Retina (tissue), 1 donor: ENCODE measurements at places on chromosomes 7 and 10.
A peak's percentile ranks its signal among the peaks of the same experiment; 100 is the strongest.

DNA sequence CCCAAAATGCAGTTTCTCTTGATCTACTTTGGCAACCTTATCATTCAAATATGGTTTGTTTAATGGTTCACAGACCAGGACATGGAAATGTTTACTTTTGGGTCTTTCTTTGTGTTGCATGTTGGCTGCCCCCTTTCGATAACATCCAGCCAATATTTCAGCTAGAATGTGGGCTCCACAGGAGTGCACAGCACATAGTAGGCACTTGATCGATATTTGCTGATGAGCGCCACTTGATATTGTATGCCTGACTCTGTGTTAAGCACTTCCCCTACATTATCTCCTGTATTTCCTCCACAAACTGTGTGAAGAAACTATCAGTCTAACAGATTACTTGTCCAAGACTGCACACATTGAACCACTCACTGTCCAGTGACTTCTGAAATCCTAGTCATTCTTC is 60.2 kb downstream of the SMURF1 start:
- no peak for DNase-seq

DNA sequence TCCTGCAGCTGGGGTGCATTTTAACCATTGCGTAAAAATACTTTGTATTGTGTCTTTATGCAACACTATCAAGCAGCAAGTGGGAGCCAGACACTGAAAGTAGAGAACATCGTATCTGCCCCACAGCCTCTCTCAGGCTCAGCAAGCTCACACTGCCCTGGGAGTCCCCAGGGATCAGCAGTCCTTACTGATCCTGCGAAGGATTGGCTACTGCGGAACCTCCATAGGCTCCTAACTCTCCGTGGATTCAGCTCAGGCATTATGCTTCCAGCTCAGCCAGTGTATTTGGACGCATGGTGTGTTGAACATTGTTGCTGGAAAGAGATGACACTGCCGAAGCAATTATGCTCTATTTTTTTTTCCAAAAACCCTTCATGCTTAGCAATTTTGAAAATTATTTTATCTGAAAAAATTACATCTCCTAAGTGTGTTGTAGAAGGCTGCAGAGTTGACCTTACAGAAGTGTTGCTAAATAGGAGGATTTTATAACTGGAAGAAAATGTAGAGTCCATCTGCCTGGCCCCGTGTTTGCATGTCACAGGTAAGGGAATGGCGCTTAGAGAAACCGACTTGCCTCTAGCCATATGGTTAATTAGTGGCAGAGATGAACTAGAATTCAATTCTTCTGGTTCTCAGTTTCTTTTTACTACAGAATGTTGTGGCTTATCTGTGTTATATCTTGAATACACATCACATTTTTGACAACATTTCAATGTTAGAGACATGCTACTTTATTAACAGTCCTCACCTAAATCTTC is 276.4 kb upstream of the COBL start:
- DNase-seq = peak; percentile 31

GRCh38 chr7:124686543-124687171 is 78.9 kb downstream of the GPR37 start:
- DNase-seq = no peak

DNA sequence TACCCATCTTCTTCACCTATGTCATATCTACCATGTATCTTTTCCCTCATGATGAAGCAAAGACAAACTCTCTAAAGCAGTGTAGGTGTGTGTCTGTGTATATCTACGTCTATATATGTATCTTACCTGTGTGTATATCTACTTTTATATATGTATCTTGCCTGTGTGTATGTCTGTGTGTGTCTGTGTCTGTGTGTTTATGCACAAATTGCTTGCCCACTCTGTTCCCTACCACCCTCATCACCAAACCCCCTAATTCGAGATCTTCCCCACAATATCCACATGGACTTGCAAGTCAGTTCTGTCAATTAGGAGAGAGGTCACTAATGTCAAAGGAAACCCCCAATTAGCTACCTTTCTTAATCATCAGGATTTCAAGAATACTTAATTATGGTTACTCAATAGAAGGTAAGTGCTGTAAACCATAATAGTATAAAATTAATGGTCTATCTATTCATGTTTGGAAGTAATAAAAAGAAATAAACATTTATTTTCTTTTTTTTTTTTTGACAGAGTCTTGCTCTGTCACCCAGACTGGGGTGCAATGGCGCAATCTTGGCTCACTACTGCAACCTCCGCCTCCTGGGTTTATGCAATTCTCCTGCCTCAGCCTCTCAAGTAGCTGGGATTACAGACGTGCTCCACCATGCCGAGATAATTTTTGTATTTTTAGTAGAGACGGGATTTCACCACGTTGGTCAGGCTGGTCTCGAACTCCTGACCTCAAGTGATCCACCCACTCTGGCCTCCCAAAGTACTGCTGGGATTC is 43.6 kb downstream of the ANKRD61 start:
- DNase-seq = no peak

DNA sequence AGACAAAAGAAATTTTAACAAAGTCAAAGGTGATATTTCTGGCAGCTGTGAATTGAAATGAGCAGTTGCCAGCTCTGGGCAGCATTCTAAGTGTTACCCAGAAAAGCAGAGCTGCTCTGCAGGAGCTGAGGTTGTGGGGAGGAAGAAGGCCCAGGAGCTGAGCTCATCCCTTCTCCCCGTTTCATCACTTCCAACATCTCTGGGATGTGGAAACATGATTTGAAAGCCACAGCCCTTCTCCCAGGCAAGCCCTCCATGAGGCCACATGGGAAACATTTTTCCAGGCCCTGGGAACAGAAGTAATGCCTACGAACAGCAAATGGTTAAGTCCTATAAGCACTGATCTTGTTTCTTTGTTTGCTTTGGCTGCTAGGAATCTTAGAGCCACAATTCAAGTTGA is 10.9 kb upstream of the DMBT1 start:
- DNase-seq = no peak

DNA sequence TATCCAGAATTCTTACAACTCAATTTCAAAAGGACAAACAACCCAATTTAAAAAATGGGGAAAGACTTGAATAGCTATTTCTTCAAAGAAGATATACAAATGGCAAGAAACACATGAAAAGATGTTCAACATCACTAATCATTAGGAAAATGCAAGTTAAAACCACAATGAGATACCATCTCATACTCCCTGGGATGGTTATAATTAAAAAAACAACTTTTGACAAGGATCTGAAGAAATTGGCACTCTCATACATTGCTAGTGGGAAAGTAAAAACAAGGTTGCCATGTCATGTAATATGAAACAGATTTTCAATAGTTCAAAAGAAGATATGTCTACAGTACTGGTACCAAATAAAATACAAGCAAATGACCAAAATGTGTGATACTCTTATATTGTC is 9.0 kb downstream of the OAT start:
- DNase-seq = no peak
